ENCODE measurements at places on chromosomes 3 and 15.

- no peak for DNase-seq
These were observed 207.2 kb downstream of the ROBO2 start for GRCh38 chr3:77247061-77247460.

- DNase-seq, result no peak
These were observed 134.1 kb downstream of the VPS8 start for GRCh38 chr3:184945886-184946625.

- DNase-seq, result no peak
These were observed 160.7 kb downstream of the FHIT start for GRCh38 chr3:61090389-61091169.

DNA sequence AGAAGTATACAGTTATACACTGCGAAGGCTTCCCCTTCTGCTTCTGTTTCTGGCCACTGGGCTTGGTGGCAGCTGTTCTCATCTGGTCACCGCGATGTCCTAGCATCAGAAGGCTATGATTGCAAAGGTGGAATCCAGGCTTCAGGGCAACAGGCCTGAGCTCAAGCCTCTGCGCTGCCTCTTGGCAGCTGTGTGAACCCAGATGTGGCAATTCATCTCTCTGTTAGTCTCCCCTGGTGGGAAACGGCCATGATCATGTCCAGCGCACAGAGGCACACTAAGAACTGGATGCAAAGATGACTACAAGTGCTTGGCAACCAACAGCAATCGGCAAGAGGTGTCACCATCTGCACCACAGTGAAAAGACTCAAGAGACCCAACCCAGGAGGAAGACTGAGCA is 78.9 kb downstream of the PCSK6 start:
- DNase-seq, result no peak

DNA sequence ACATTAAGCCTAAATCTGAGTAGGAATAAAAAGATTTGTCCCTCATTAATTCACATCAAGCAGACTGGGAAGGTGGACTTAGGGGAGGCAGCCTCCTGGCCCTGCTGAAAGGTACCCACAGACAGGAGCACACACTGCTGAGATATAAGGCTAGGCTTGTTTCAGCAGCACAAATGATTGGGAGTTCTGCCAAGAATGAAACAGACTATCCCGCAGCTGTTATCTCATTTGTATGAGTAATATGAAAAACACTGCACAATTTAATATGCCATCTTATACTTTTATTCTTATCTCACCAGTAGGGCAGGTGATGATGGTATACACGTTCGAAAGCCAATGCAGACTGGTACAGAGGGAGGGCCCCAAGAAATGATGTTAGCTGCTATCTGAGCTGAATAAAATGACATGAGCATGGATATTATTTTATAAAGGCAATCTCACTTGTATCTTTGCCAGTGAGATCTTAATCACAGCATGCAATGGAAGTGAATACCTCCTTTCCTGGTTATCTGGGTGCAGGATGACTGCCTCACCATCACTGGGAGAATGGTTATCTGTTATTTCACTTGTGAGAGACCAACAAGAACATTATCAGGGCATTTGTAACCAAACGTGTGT is 258.7 kb upstream of the PPP2R3A start:
- DNase-seq, result no peak

DNA sequence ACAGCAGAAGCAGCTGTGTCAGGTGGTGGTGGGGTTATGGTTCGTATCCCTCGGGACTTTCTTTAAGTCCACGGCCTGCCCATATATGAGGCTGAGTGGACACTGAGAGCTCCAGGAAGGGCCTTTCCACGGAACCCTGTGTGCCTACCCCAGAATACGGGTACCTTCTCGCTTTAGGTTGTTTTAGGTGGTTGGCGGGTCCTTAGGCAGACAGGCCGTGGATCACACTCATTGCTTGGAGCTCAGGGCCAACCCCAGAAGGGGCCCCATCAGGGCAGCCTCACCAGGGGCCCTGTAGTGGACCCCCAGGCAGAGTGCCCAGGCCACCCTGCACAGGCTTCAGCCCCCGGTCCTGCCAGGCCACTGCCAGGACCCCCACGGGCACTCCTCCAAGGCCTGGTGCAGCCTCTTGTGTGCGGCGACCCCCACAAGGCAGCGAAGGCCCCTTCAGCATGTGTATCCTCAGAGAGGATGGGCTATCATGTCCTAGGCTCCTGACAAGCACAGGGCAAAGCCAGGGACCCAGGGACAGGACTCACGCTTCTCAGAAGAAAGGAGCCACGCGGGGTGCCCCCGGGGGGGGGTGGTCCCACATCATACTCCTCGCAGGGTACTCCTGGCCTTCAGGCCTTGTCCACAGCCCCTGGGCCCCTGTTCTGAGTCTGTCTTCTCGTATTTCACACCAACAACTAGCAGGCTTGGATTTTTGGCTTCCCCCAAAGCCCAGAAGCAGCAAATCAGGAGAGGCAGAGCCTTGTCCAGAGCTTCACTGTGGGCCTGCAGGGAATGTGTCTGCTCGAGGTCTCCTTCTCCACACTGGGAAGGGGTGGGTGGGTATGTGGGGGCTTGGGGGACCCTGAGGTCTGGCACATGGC is 93.4 kb downstream of the LRRK1 start:
- DNase-seq, result no peak

DNA sequence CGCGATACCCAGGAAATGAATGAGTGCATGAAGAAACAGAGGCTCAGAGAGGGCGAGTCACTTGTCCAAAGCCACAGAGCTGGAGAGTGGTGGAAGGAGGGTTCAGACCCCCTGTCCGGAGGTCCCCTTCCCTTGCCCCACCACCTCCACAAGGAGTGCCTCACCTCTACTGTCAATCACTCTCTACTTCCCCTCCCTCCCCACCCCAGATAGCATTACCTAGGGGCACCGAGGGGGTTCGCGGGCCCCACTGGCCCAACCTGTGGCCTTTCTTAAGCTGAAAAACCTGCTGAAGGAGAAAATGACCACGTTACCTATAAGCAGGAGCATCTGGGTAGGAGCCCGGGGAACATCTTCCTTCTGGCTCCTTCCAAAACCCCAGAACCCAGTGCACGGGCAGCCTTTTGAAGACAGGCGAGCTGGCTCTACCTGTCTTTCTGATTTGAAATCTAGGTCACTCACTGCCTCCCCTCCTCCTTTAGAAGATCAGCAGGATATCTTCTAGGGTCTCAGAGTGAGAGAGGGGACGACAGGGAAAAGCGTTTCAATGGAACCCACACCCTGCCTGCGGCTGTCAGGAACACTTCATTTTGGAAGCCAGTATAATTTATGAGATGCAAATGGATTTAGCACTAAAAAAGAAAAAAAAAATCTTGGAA is 89.9 kb upstream of the MEF2A start:
- no peak for DNase-seq

DNA sequence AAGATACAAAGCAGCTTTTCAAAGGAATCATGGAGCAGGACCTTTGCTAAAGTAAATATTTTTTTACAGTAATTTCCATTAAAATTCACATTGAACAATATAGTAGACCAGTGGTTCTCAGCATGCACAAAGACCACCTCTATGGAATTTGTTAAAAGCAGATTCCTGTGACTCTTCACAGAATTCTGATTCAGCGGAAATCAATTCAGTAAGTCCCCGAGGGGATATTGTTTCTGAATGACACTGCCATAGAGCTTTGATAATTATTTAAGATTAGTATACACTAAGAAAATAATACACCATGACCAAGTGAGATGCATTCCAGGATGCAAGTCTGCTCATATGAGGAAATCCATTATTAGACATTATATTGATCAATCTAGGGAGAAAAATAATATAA is 161.9 kb upstream of the TNIK start:
- DNase-seq, result no peak

GRCh38 chr15:56759450-56759845 is 26.1 kb upstream of the ZNF280D start:
- no peak for DNase-seq

GRCh38 chr3:76134166-76134565 is 348.8 kb upstream of the ZNF717 start:
- DNase-seq, result no peak

GRCh38 chr15:99168601-99169580 is 64.0 kb downstream of the SYNM start:
- DNase-seq, result no peak

DNA sequence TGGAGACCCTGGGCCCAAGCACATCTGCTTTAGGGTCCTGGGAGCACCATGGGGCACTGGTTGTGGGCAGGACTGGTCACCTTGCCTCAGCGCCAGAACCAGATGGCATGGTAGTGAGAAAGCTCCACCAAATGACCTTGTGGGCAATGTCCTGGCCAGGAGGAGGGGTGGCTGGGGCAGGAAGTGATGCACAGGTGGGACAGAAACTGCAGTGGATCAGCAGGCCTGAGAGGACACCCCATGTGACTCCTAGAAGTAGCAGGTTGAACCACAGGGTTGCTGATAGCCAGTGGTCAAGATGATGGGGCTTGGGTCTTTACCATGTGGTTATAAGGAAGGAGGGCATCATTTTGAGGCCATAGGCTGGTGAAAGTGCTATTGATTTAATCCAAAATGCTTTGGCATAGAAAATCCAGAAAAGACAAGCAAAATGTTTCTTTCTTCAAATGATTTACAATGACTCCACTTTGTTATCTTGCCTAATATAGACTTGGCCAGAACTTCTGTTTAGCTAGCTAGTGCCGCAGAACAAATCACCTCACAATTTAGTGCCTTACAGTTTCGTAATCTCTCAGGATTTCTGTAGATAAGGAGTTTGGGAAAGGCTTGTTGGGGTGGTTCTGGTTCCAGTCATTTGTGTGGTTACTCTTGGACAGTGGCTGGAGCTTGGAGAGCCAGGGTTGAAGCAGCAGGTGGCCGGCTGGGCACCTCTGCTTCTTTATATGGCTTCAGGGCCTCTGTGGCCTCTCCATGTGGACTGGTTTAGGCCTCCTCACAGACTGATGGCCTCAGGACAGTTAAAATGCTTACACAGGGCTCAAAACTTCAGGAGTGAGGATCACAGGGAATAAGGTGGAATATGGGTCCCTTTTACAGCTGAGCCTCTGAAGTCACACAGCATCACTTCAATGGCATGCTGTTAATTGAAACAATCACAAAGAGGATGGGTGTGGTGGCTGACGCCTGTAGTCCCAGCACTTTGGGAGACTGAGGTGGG is 27.5 kb downstream of the TMEM158 start:
- no peak for DNase-seq

GRCh38 chr3:152355744-152356665 is 87.3 kb downstream of the MBNL1 start:
- no peak for DNase-seq
